Adrenal gland (tissue), 19 donors: ENCODE measurements at places on chromosomes 5 and 9.
A peak's percentile ranks its signal among the peaks of the same experiment; 100 is the strongest.

DNA sequence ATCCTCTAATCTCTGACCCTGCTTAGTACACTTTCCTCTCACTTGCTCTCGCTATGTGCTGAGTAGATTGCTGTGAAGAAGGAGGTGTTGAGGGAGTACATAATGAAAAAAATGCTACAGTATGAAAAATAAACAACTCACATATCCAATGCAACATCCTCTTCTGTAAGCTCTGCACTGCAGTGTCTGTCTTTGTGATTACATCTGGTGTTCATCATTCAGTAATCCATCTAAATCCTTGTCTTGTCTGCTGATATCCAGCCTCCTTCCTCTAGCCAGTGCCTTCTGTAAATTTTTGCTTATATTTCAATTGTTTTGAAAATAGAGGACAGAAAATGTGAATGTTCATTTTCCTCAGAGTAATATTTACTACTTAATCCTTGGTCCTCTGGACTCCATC, 57.4 kb upstream of the CDH12 start:
- no peak for DNase-seq

- DNase-seq: no peak
Observed at GRCh38 chr9:6655036-6655435, 9.5 kb upstream of the GLDC start.

DNA sequence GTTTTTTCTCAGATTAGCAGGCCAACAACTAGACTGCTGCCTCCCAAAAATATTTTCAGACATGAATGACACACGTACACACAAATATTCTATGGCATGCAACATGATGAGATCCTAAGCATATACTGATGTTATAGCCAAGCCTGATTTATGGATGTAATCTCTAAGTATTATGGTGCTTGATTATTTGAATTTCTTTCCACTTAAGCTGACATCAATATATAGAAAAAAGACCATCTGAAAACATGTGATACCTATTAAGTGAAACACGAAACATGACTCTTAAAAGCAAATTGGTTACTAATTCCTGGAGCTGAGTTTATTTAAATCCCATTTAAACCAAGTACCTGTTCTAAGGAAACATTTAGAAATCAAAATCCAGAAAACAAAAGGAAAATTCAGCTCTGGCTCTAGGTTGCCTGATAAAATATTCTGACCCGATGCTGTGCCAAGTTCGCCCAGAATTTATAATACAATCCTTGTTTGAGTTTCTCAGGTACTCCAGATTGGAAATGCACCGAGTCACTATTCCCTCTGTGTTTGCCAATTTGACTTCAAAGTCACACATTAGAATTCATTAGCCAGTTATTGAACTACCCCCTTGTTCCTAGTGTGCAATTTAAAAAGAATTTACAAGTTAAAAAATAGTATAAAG, 548.6 kb downstream of the CSNK1G3 start:
- DNase-seq: no peak

DNA sequence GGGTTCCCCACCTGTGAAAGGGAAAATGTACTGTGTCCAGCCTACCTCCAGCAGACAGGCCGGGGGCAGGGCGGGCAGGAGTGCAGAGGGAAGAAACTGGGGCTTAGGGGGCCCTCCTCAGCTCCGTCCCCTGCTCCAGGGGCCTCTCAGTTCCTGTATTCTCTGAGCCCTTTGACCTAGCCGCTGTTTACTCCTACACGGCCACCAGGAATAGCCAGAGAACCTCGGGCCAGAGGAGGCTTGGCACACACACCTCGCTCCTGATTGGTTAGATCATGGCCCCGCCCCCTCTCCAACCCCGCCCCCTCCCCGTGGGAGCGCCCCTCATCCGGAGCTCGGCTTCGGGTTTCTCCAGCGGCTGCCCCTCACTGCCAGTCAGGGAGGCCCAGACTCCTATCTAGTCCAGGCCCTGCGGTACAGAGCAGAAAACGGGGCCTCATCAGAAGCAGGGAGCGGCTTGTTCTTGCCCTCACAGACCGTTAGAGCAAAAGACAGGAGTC, 2.2 kb downstream of the ST6GALNAC6 start:
- DNase-seq: peak; percentile 90

DNA sequence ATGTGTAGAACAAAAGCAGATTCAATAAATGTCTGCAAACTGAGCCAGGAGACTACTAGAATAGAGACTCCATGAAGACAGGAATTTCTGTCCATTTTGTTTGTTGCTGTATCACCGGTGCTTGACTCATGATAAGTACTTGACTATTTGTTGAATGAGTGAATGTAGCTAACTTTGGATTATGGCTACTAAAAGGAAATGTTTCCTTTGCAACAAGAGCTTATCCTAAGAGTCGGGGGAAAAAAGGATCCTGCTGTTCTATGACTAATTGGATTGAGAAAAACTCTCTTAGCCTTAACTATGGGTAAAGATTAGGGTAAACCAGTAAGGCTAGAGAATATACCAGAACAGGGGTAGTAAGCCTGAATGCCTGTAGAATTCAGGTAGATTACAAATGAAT, 3.5 kb downstream of the PAIP1 start:
- no peak for DNase-seq

DNA sequence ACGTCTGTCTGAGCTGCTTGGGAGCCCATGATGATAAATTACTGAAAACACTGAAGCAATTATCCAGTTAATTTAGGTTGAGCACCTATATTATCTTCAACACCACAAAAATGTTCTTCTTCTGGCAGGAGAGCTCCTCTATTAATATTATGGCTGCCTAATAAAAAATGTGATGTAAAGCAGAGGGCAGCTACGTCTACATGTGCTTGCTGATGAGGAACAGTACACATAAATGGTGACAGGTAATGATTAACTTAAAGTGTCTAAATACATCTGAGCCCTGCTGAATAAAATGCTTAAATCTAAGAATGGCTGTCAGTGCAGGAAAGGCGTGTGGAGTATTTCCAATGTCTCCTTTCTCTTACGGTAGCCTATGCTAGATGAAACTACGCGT, 131.3 kb upstream of the NR3C1 start:
- DNase-seq: no peak

DNA sequence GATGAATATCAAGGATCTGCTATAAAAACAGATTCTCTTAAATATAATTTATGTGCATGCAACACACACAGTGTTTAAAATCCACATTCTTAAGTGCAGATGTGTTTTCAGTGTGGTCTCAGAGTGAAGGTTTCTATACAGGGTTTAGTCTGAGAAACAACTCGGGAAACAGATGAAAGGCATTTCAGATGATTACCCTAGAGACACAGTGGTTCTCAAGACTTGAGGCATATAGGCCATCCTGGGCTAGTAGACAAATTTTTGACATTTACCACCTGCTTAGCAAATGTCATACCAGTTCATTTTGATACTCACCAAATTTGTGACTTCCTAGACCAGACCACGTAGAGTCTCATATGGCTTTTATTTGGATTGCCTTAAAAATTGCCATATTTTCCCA, 216.5 kb downstream of the ARL15 start:
- DNase-seq: no peak

DNA sequence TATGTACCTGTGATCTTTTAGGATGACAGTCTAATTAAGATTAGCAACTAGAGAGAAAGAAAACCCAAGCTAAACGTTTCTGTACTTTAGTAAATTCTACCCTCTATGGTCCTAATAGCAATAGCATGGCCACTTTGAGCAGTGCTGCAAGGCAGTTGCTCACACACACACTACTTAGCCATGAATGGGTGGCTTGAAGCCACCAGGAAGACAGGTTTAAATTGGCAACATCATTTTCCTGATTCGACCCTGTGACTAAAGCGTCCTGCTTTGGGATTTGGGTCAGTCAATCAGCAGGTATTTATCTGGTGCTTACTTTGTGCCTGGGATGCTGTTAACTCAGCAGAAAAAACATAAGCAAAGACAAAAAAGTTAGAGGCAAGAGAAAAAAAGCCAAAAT, 150.6 kb downstream of the ARRDC3 start:
- DNase-seq: no peak
